ENCODE measurements at places on chromosomes 5 and 9. TPM values are rescaled to one million over a fixed set of nuclear protein-coding genes. Genes with fewer than 3 reads are reported as not detected.

DNA sequence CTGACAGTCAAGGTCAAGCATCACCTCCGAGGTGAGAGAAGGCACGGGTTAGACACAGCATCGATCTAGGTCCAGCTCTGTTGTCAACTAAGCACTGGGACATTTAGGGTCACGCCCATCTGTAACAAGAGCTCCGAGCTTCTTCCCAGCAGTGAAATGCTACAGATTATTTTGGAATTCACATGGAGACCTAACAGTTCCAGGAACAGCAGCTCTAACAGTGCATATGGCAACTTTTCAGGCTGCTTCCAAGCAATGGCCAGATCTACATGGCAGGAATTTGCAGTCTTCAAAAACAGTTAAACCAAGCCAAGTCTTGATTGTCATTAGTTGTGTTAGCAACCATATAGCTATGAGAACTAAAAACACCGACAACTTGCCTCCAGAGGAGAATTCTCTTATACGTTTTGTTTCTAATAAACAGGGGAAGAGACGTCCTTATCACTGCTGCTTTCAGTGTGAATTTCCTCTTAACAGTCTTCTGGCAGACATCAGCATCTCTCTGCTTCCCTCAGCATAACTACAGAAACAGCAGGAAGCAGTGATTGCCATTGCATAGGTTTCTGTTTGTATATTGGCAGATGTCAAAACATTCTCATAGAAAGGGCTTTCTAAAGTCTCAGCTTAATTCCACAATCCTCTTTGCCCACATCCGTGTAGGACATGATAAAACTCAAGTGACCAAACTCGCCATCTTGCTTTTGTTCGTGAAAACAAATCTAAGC, 242.1 kb upstream of the DAPK1 start:
- peaks cover 6% of the 10 kb centered on the region for H3K27me3 ChIP-seq
- H3K36me3 ChIP-seq, result no peaks in the 10 kb centered on the region
- peak; percentile 72 for DNase-seq
- no peaks in the 10 kb centered on the region for H3K4me1 ChIP-seq
- no peak overlapping the region for H3K27ac ChIP-seq
- H3K4me3 ChIP-seq, result no peak overlapping the region

DNA sequence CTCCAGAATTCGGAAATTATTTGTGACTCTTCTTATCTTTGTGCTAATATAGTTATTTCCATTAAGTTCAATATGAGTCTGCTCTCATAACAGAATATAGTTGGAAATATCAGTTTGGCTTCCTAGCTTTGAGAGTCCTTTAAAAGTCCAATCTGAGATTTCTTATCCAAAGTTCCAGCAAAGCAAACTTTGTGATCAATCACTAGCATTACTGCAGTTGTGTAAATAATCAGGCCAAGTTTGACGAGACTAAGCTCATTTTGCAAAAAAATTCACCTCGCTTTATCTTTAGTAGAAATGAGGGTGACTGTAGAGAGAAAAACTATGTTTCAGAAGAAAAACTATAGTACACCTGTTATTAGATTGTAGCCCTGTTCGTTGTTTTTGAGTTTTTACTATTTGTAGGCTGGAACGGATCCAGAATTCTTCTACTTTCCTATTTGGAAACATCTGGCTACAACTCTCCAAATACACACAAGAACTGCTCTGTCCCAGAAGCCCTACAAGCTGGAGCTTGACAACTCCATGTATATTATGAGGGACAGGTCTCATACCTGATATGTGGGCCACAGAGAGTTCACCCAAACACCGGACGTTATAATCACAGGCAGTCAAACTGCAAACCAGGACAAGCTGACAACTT, 47.8 kb downstream of the RAPGEF1 start:
- no peak overlapping the region for H3K27ac ChIP-seq
- no peaks in the 10 kb centered on the region for H3K36me3 ChIP-seq
- no peak for DNase-seq
- no peak overlapping the region for H3K4me3 ChIP-seq

- H3K4me1 ChIP-seq, result no peaks in the 10 kb centered on the region
- no peaks in the 10 kb centered on the region for H3K36me3 ChIP-seq
- no peaks in the 10 kb centered on the region for H3K27me3 ChIP-seq
- H3K4me3 ChIP-seq, result no peak overlapping the region
- no peak overlapping the region for H3K27ac ChIP-seq
These were observed 99.9 kb downstream of the MAMDC2 start for GRCh38 chr9:70143394-70144130.

Gene PCDHGB3
- total RNA-seq, result 3.2 TPM

Gene ST6GALNAC4
- total RNA-seq, result 96.2 TPM

Gene GDA
- 0.65 TPM for total RNA-seq
